ENCODE measurements at places on chromosomes 7 and 10. TPM values are rescaled to one million over a fixed set of nuclear protein-coding genes. Genes with fewer than 3 reads are reported as not detected.

Gene SPDYE3
- not detected for total RNA-seq

Gene SLC18A3
- total RNA-seq = not detected

Gene CRYGN
- not detected for total RNA-seq

Gene ZNF804B
- total RNA-seq = not detected

Gene SDK1
- not detected for total RNA-seq

All from HFFc6 (cell line).